Left renal cortex interstitium (tissue), 4 donors: ENCODE measurements at places on chromosomes 12 and 14.

- DNase-seq, result no peak
Observed at GRCh38 chr14:68603533-68604360, 189.1 kb downstream of the ZFP36L1 start.

- DNase-seq, result no peak
Observed at GRCh38 chr12:52517888-52518287, 2.3 kb downstream of the KRT5 start.

DNA sequence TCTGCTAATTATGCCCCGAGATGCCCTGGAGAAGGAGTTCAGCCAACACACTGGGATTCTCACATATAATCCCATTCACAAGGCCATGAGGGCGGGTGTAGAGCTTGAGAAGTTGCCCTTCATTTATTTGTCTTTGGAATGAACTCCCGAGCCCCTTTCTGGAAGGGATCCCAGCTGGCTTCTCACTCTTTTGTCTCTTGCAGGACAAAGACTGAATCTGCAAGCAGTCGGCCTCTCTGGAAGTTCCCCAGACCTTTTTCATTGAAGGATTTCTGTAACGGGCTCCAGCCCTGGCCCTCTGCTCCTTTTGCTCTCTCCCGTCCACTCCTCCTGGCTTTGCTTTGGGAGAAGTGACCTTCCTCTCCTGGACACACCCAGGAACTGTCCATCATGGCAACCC is 163.3 kb upstream of the SFSWAP start:
- no peak for DNase-seq

DNA sequence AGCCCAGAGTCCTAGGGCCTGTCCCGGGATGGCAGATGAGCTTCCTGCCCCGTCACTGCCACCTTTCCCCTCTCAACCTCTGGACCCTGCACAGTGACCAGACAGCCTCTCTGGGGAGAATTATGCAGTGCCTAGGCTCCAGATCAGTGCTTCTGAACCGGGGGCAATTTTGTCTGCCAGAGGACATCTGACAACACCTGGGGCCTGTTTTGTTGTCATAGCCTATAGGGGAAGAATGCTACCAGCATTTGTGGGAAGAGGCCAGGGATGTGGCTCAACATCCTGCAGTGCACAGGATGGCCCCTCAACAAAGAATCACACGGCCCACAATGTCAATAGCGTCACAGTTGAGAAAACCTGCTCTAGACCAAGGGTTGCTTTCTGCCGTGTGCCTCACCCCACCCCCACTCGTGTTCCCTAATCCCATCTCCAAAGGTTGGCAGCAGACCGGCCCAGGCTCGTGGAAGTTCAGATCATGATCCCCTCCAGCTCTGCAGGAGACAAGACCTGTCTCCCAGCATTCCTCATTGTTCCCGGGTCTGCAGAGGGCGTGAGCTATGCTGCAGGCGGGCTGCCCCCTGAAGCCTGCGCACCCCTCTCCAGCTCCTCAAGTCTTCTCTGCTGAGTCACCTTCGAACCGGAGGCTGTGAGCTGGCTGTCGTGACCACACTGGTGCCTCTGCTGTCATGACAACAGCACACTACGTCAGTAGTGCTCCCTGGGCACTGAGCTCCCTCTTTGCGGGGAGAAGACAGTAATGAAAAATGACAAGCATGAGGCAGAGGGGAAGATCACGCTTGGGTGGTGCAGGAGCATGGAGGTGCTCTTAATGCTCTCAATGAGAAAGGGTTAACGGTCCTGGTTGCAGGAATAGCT is 2.0 kb upstream of the GAPDH start:
- DNase-seq, result no peak

DNA sequence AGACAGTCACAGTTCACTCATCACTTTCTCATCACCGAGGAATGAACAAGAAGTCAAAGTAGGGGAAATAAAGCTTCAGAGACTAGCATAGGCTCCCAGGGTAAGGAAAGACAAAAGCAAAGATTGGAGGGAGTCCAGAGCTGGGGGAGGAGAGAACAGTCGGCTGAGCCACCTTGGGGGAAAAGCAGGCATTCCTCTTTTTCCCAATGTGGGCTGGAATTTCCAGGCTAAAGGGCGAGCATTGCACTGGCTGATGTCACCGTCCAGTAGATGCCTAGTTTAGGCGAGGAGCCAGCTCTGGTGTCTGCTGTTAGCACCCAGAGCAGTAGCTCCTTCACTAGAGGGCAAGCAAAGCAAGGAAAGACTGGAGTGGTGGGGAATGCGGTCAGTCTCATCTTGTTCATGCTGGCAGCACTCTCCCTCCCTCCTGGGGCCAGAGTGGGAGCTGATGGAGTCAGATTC is 8.5 kb upstream of the KRT75 start:
- DNase-seq, result no peak

GRCh38 chr12:28683366-28683765 is 465.7 kb upstream of the FAR2 start:
- DNase-seq, result no peak
